ENCODE measurements at places on chromosomes 4 and X.

DNA sequence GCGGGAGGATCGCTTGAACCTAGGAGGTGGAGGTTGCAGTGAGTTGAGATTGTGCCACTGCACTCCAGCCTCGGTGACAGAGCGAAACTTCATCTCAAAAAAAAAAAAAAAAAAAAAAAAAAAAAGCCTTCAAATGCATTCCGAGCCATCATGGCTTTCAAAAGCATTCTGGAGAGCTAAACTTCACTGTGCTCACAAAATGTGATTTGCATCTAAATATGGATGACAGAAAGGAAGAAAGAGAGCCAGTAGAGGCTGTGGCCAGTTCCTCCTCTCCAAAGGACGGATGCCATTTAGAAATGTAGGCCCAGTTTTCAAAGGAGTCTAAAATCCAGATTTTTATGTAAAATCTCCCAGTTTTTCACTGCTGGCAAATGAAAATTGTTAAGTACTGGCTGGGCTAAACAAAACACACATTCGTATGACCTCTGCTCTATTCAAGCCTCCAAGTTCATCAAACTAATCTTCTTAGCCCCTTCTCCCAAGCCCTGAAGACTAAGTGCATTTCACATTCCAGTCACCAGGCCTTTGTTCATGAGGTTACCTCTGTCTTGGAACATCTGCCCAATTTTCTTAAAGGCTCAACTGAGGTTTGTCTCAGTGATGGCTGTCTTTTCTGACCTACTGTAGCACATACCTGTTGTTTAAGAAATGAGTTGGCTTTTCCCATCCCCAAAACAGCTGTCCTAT is 22.0 kb downstream of the SLC25A43 start:
- no peak for ATAC-seq

DNA sequence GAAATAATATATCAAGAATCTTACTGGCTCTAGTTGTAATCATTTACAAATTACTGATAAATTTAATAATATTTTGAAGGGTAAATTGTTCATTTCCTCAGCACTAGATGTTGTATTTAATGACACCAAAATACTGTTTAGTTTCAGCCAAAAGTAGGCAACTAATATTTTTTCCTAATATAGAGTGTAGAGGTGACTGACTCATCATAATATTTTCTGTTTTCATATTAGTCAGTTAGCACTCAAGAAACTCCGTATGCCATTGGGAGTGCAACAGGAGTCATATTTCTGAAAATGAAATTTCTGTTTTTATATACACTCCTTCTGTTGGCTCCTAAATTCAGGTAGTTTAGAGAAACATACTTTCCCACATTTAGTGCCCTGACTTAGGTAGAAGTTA is 36.6 kb upstream of the PTPN13 start:
- ATAC-seq = no peak

DNA sequence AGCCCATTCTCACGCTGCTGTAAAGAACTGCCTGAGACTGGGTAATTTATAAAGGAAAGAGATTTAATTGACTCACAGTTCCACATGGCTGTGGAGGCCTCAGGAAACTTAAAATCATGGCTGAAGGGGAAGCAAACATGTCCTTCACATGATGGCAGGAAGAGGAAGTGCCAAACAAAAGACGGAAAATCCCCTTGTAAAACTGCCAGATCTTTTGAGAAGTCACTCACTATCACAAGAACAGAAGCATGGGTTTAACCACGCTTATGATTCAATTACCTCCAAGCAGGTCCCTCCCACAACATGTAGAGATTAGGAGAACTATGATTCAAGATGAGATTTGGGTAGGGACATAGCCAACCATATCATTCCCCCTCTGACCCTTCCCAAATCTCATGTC is 335.5 kb downstream of the IL15 start:
- no peak for ATAC-seq

DNA sequence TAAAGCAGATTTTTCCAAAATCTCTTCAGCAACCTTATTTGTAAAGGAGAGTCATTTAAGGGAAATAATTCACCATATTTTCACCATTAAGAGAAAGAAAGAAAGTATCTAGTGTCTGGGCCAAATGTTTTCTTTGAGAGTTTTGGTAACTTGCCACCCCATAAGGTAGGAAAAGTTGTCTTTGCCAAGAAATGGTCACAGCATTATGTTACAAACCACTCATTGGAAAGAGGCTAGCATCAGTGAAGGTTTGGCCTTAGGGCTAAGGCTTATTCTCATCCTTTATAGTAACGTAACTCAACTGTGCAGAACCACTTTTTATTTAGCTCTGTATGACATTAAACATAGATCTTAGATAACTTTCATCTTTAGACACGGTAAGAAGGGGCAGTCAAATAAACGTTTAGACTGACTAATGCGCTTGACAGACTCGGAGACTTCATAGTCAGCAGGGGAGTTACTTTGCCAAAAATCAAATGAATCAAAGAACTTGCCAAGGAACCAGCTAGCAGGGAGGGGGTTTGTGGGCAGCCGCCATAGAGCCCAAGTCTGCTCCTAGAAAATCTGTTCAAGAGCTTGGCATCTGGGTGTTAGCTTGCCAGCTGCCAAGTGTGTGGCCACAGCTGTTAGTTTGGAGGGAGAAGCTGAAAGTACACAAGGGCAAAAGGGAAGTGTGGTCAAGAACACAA is 182.8 kb upstream of the GRID2 start:
- ATAC-seq = no peak

- no peak for ATAC-seq
These were observed 4.1 kb downstream of the ARMCX2 start for GRCh38 chrX:101655534-101655933.
